ENCODE measurements at places on chromosomes 16 and 17.
A peak's percentile ranks its signal among the peaks of the same experiment; 100 is the strongest.

GRCh38 chr17:32590974-32591373, 104.2 kb downstream of the CDK5R1 start:
- H3K4me1 ChIP-seq, result no peaks in the 10 kb centered on the region
- H3K27me3 ChIP-seq, result peaks cover 5% of the 10 kb centered on the region
- no peaks in the 10 kb centered on the region for H3K36me3 ChIP-seq
- no peak overlapping the region for H3K27ac ChIP-seq

DNA sequence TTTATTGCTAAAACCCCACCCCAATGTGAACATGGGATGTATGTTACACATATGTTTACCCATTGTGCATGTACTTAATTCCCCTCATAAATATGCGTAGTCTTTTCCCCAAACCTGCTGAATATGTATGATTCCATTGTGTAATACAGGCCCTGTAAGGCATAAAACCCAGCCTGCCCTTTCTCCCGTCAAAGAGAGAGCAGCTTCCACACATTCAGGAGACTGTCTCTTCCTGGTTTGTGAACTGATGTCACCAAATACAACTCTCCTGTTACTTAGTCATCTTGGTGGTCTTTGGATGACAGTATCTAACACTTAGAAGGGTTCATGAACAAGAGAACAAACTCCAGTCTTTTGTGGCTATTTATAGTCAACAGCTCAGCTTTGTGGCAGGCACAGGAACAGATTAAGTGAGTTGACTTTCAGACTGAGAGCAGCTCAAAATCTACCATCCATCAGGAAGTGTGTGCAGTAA, 24.7 kb upstream of the TMC7 start:
- no peak overlapping the region for H3K27ac ChIP-seq
- no peak overlapping the region for H3K4me3 ChIP-seq
- H3K36me3 ChIP-seq, result no peaks in the 10 kb centered on the region
- no peaks in the 10 kb centered on the region for H3K4me1 ChIP-seq
- peaks cover 3% of the 10 kb centered on the region for H3K27me3 ChIP-seq
- no peak for DNase-seq

- no peak overlapping the region for H3K27ac ChIP-seq
- H3K4me1 ChIP-seq, result no peaks in the 10 kb centered on the region
- H3K27me3 ChIP-seq, result no peaks in the 10 kb centered on the region
- no peak for DNase-seq
- no peak overlapping the region for H3K4me3 ChIP-seq
- no peaks in the 10 kb centered on the region for H3K36me3 ChIP-seq
Observed at GRCh38 chr16:6382924-6383459, 949.7 kb upstream of the RBFOX1 start.

DNA sequence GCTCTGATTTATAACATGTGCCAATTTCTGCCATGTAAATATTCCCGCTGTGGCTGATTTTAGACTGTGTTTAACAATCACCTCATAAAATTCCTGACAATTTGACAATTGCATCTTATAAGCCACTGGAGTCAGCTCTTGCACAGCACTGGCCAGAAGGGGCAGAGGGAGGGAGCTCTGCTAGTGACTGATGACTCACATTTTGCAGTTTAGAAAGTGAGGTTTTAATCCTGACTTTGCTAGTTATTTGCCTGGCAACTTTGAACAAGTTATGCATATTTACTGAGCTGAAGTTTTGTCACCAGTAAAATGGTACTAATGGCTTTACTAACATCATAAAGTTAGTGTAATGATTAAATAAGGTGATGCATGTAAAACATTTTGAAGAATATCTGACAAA, 452.3 kb downstream of the CNTNAP4 start:
- no peaks in the 10 kb centered on the region for H3K4me1 ChIP-seq
- no peak overlapping the region for H3K27ac ChIP-seq
- H3K4me3 ChIP-seq, result no peak overlapping the region
- no peaks in the 10 kb centered on the region for H3K27me3 ChIP-seq
- H3K36me3 ChIP-seq, result no peaks in the 10 kb centered on the region

DNA sequence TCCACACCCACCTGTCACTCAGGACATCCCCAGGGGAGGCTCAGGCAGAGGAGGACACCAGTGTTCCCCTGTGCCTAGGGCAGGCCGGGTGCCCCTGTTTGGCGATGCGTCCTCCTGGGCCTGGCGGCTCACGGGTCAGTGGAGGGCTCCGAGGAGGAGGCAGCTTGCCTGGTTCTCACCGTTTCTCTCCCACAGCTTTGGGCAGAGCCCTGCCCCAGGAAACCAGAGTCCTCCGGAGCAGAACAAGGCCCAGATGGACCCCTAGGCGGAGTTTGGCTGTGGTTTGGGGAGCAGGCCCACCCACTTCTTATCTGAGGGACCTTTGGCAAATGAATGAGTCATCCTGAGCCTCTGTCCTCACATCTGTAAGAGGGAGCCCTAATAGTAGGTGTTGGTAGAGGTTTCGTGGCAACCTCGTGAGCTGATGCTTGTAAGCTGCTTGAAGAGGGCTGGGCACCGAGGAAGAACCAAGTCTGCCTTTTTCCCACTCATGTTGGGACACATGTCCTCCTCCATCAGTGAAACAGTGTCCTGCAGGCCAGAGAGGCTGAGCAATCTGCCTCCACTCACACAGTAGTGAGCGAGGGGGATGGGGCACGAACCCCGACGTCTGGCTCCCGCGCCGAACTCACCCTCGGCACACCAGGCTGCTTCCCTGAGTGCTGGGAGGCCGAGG, 247.0 kb upstream of the CIBAR2 start:
- no peak overlapping the region for H3K4me3 ChIP-seq
- peaks cover 3% of the 10 kb centered on the region for H3K36me3 ChIP-seq
- no peaks in the 10 kb centered on the region for H3K4me1 ChIP-seq
- no peak overlapping the region for H3K27ac ChIP-seq
- peaks cover 13% of the 10 kb centered on the region for H3K27me3 ChIP-seq
- DNase-seq, result no peak

DNA sequence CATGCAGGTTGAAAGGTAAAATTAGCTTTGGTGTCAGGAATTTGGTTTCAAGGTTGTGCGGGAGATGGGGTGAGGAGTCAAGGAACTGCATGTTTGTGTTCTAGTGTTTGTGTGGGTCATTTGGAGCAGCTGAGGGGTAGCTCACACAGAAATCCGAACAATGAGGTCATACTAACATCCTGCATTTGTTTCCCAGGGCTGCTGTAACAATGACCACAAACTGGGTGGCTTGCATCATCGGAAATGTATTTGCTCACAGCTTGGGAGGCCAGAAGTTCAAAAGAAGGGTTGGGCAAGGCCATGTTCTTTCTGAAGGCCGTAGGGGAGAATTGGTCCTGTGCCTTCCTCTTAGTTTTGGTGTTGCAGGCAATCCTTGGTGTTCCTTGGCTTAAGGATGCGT, 287.4 kb downstream of the HAPSTR1 start:
- no peak overlapping the region for H3K4me3 ChIP-seq
- peaks cover under 1% of the 10 kb centered on the region for H3K36me3 ChIP-seq
- peak overlapping the region; percentile 95 for H3K27ac ChIP-seq
- peak; percentile 24 for DNase-seq
- H3K27me3 ChIP-seq, result peaks cover 12% of the 10 kb centered on the region

- peaks cover 9% of the 10 kb centered on the region for H3K27me3 ChIP-seq
- no peak for DNase-seq
- peaks cover 26% of the 10 kb centered on the region for H3K4me1 ChIP-seq
- no peaks in the 10 kb centered on the region for H3K36me3 ChIP-seq
- no peak overlapping the region for H3K27ac ChIP-seq
- H3K4me3 ChIP-seq, result no peak overlapping the region
Observed at GRCh38 chr17:33511670-33512069, 218.6 kb upstream of the ASIC2 start.

DNA sequence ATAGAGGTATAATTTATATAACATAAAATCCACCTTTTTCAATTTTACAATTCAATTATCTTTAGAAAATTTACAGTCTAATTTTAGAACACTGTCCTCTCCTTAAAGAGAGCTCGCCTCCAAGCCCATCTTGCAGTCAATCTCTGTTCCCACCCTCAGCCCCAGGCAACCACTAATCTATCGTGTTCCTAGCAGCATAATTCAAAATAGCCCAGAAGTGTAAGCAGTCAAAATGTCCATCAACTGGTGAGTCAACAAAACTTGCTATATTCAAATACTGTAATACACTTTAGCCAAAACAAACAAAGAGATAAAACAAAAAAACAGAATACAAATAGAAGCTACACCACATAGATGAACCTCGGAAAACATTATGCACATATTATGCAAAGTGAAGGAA, 1006.8 kb upstream of the EEF2KMT start:
- no peaks in the 10 kb centered on the region for H3K36me3 ChIP-seq
- H3K4me1 ChIP-seq, result no peaks in the 10 kb centered on the region
- no peak overlapping the region for H3K4me3 ChIP-seq
- H3K27ac ChIP-seq, result no peak overlapping the region
- no peak for DNase-seq

DNA sequence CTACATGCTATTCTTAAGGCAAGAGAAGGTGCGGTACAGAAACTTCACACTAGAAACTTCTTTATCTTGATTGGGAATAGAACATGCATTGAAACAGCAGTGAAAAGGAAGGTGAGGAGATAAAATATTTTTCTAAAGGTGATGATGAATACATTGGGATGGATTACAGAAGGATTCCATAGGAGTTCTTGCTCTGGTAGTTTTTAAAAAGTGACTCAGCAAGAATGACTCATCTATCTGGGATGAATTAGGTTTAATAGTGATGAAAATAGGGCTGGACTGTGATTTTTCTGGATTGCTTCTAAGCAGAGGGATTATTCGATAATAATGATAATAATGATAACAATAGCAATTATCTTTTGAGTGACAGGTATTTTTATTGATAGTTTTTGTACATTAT, 65.6 kb upstream of the HS3ST4 start:
- H3K4me3 ChIP-seq, result no peak overlapping the region

DNA sequence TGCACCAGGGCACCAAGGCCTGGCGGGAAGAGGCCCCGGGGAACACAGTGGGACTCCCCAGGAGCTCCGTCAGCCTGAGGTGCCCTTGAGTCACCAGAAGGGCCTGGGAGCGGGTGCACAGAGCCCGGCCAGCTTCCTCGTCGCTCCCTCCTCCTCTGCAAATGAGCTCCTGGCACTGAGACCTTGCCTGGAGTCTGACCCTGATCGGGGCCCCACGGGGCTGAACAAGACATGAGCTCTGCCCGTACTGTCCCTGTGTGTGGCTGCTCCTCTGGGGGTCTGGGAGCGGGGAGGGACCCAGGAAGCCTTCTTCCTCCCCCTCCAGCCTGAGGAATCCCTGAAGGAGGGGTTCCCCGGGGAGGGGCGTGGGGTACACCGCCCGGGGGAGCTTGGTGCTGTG, 36.4 kb upstream of the SSTR5 start:
- H3K27me3 ChIP-seq, result peaks cover 5% of the 10 kb centered on the region
- no peaks in the 10 kb centered on the region for H3K4me1 ChIP-seq
- H3K36me3 ChIP-seq, result no peaks in the 10 kb centered on the region
- no peak overlapping the region for H3K27ac ChIP-seq
- no peak overlapping the region for H3K4me3 ChIP-seq
- DNase-seq, result no peak

- H3K4me3 ChIP-seq, result no peak overlapping the region
- no peaks in the 10 kb centered on the region for H3K36me3 ChIP-seq
- no peak overlapping the region for H3K27ac ChIP-seq
- no peaks in the 10 kb centered on the region for H3K4me1 ChIP-seq
- no peak for DNase-seq
Observed at GRCh38 chr17:75864448-75864871, 9.3 kb upstream of the WBP2 start.

DNA sequence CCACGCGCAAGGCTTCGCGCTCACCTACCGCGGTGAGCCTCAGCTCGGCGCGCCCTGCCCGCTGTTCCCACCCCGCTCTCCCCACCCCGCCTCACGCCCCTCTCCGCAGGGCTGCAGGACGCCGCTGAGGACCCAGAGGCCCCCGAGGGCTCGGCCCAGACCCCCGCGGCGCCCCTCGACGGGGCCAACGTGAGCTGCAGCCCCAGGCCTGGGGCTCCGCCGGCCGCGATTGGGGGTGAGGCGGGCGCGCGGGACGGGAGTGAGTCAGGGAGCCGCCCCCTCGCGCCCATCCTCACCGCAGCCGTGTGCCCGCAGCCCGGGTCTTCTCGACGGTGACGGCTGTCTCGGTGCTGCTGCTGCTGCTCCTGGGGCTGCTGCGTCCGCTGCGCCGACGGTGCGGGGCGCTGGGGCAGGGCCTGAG, 1.9 kb upstream of the PAQR4 start:
- H3K36me3 ChIP-seq, result peaks cover 8% of the 10 kb centered on the region
- no peak overlapping the region for H3K4me3 ChIP-seq

DNA sequence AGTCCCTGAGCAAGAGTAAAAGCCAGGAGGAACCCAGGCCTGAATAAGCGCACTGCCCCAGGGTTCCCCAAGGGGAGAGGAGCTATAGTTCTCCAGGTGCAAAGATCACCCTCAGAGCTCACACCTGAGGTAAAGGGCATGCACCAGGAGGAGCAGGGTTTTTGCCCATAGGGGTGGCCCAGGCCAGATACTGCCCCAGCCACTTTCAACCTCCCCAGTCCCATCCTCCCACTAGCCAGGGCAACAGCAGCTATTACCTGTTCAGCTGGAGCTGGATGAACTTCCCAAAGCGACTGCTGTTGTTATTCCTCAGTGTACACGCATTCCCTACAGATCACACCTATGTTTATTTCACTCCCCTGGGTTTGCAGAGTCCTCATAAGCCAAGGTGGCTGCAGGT, 19.8 kb downstream of the MYO19 start:
- no peak for DNase-seq
- H3K27ac ChIP-seq, result no peak overlapping the region
- H3K4me1 ChIP-seq, result no peaks in the 10 kb centered on the region
- H3K4me3 ChIP-seq, result no peak overlapping the region

GRCh38 chr17:925817-926216, 53.8 kb downstream of the NXN start:
- H3K27ac ChIP-seq, result no peak overlapping the region
- H3K36me3 ChIP-seq, result peaks cover 4% of the 10 kb centered on the region
- DNase-seq, result no peak

GRCh38 chr16:55577887-55578286, 11.4 kb downstream of the CAPNS2 start:
- H3K4me1 ChIP-seq, result peaks cover 2% of the 10 kb centered on the region
- H3K27me3 ChIP-seq, result no peaks in the 10 kb centered on the region
- no peak for DNase-seq
- peaks cover 8% of the 10 kb centered on the region for H3K36me3 ChIP-seq
- H3K4me3 ChIP-seq, result no peak overlapping the region
- no peak overlapping the region for H3K27ac ChIP-seq

DNA sequence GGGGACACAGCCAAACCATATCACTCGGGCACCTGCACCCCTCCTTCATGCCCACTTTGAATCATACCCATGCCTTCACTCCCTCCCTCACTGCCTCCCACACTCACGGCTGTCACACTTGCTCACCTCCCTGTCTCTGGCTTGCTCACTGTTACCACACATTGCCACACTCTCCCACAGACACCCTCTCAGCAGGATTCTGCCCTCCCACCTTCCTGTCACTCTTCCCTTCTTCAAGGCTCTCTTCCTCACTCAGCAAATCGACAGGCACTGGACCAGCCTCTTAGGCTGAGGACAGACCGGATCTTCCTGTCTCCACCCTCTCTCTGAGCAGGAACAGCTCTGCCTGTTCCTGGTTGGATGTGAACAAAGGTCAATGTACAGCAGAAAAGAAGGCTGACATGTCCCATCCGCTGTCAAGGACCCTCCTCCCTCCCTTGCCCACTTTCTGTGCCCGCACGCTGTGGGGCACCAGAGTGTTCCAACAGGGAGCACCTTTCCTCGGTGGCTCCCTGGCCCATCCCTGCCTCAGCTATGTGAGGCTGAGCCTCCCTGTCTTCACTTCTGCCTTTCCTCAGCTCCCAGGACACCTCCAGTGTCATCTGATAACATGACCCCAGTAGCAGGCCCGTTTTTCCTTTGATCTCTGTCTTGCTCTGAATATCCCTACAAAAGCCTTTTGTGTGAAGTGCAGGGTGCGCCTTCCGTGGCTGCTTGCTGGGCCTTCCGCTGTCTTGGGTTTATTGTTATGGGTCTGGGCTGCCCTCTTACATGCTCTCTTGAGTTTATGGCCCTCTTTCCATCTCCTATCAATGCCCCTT, 47.0 kb downstream of the CCDC182 start:
- no peak overlapping the region for H3K4me3 ChIP-seq
- H3K36me3 ChIP-seq, result peaks cover 16% of the 10 kb centered on the region
- peaks cover 3% of the 10 kb centered on the region for H3K27me3 ChIP-seq
